ENCODE measurements at places on chromosomes 3 and 15.

DNA sequence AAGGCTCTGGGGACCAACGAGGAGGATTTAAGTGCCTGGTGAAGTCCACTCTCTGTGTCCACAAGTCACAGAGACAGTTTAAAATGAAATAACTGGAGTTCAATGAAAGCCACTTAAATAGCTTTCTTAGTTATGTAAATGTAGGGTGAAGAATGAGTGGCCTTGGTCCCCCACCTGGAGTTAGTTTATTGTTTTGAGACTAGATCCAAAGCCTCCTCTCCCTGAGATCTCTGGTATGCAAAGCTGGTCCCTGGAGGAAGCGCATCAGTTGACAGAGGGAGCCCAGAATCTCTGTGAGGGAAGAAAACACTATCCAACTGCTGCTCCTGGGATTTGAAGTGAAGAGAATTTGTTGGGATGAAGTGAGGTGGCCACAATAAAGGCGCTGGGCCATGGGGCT, 40.5 kb downstream of the EXOG start:
- no peak for DNase-seq

DNA sequence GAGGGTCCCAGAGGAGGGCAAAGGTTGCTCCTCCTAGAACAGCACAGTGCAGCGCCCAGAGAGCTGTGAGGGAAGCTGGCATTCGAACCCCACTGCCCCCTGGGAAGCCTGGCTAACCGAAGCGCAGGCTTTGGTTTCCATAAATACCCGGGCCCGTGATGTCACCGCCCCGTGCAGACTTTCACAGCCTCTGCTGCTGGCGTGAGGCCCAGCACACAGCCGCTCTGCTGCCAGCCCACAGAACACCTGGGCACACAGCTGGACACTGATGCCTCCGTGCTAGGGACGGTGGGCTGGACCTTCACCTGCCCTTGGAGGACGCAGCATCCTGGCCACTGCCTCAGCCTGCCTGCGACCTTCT, 1.0 kb downstream of the IQSEC1 start:
- no peak for DNase-seq

GRCh38 chr3:29438580-29438979, 157.7 kb downstream of the RBMS3 start:
- DNase-seq = no peak

DNA sequence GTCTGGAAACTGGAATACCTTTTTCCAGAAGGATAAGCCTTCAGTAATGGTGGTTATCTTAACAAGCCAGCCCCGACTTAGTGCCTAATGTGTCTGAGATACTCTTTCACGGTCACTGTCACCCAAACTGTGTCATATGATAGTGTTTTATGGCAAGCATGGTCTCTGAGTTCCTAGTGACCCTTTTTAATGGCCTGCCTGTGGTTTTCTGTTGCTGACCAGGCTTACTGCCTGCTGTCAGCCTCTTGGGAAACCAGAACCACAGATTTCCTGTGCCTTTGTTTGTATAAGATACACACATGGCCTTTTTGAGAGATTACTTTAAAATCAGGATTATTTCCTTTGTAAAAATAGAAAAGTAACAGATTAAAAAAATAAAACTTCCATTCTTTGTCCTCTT, 22.4 kb downstream of the HPS3 start:
- peak; percentile 38 for DNase-seq

DNA sequence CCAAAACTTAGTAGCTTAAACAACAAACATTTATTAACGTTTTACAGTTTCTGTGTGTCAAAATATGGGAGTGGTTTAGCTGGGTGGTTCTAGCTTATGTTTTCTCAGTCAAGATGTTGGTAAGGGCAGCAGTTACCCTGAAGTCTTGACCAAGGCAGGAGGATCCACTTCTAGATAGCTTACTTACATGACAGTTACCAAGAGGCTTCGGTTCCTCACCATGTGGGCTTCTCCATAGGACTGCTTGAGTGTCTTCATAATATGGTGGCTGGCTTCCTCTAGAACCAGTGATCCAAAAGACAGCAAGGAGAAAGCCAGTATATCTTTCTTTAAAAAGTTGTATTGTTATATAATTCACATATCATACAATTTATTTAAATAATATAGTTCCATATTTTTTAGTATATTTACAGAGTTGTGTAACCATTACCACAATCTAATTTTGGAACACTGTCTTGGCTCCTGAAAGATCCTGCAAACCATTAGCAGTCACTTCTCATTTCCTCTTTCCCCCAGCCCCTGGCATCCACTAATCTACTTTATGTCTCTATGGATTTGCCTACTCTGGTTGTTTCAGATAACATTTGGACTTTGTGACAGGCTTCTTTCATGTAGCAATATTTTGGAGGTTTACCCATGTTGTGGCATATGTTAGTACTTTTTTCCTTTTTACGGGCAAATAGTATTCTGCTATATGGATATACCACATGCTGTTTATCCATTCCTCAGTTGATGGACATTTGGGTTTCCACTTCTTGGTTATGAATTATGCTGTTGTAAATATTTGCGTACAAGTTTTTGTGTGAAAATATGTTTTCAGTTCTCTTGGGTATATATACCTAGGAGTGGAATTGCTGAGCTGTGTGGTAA, 33.3 kb downstream of the MAPK6 start:
- no peak for DNase-seq

DNA sequence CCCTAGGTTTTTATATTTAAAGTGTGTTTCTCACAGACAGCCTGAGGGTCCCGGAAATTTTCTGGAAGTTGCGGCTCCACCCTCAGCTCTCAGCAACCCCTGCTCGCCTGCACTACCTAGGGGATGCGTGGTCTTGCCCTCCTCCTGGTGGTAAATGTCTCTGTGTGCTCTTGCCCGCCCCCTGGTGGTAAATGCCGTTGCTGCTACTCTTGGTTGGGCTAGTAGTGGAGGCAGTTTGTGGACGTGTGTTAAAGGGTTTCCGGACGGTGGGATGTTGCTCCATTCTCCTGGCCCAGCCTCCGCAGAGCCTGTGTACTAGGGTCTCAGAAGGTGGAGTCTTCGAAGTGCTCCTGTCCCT, 27.4 kb downstream of the STOML1 start:
- DNase-seq = no peak

DNA sequence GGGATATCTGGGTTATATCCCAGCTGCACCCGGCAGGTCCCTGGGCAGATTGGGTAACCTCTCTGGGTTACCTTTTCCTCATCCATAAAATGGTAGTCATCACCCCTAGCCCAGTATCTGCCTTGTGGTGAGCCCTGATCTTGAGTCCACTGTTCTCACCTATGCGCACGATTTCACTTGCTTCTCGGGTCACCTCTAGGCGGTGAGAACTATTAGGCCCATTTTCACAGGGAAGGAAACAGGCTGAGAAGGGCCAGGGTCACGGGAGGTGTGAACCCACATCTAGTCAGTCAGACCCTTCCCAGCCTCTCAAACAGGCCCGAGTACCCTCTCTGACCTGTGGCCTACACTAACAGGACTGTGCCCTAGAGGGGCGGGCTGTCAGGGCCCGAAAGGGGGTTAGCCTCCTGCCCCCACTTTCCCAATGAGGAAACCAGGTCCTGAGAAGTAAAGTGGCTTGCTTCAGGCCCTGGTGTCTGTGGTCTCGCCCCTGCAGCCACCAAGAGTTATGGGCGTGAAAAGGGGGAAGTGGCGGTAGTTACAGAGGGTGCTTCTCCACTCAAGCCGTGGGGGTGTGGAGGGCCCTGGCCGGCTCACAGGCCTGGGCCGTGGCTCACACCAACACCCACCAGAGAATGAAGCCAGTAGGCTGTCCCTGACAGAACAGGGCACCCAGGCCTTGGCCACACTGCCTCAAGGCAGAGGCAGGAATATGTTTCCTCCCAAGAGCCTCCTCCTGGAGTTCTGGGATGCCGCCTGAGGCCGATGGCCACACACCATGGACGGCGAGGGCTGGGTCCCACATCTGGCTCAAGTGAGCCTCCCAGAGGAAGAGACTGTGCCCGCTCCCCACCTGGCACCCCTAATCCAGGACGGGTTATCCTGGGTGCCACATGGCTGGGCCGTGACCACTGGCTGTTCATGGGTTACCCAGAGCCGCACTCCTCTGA, 19.5 kb downstream of the PSTPIP1 start:
- no peak for DNase-seq

DNA sequence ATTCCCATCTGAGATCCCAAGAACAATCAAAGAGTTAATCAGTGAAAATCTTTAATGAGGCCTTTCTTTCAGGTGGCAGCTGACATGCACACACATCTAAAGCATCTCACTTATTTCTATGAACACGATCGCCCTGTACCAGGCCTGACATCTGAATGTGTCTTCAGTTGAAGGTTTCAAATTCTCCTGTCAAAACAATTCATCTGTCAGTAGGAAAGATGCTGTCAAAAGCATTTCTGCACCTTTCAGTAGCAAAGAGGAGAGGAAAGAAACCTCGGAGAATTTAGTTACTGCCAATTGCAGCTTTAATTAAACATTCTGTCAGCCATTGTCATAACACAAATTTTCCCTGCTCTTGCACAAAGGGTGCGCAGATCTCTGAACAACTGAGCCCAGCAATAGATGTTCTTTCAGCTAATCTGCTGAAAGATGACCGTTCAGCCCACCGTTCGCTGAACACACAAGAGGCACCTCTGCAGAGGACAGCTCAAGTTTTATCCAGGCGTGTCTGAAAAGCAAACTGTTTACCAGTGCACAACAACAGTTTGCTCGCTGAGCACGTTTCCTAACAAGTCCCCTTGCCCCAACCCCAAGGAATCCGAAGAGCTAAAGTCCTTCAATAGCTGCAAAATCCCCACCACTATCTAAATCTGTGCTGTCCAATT, 34.1 kb downstream of the LRIG1 start:
- no peak for DNase-seq

DNA sequence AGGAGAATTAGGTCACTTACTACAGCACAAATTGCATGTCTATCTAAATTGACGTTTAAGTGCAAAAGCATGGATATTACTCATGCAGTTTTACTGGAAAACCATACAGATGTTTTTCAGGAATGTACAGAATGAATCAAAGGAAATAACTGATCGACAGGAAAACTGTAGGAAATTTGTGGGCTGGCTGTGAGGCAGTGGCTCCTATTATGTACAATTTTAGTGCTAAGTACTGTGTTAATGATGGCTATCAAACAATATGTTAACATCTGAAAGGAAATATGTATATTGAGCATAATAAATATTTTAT, 6.9 kb downstream of the NUDT16 start:
- no peak for DNase-seq
